ENCODE measurements at places on chromosomes 13 and 19.
A peak's percentile ranks its signal among the peaks of the same experiment; 100 is the strongest.

DNA sequence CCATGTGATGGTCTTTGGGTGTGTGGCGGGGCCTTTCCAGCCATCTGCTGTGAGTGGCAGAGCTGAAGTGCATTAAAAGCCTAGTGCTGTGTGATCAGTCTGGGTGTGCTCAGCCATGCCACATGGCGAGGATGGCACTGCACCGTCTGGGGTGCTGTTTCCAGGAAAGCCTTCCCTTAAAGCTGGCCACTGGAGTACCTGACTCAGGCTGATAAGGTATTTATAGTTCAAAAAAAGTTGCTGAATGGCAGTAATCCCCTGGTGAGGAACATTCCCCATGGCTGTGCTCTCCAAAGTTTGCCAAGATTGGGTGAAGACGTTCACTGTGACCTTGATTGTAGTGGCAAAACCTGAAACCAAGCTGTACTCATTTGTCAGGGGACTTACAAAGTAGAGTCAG lies 6.0 kb downstream of the GPI start:
- DNase-seq, result no peak

DNA sequence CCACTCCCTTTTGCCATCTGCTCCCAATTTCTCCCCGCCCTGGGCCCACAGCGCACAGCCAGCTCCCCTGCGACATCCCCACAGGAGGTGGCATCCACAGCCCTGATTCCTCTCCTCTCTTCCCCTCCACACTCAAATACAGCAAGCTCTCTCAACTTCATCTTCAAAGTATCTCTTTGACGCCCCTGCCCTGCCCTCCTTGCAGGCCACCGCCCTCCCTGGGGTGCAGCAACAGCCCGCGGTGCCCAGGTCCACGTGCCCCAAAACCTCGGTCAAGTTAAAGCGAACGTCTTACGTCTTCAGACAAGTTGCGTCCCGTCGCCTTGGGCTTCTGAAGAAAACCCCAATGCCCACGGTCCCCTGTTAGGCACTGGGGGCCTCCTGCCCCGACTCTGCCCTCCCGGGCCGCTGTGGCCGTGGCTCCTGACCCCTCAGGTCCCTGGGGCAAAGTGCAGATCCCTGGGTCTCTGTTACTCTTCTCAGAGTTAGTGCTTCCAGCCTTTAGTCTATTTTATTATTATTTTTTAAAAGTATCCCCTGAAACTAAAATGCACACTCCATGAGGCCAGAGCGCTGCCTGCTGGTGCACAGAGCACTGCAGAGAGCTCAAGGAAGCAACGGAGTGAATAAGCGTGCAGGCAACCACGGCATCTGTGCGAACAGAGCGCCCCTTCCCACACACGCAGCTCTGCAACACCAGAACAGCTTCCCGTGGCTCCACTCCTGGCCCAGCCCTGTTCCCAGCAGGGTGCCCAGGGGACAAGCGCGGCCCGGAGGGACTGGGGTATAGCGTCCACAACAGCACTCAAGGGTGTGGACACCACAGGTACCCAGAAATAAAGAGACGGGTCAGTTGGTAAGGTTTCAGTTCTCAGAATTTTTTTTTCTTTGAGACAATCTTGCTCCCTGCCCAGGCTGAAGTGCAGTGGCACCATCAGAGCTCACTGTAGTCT lies 26.4 kb downstream of the IL17D start:
- DNase-seq, result no peak

GRCh38 chr19:57099199-57099661 lies 20.6 kb upstream of the USP29 start:
- peak; percentile 82 for DNase-seq

DNA sequence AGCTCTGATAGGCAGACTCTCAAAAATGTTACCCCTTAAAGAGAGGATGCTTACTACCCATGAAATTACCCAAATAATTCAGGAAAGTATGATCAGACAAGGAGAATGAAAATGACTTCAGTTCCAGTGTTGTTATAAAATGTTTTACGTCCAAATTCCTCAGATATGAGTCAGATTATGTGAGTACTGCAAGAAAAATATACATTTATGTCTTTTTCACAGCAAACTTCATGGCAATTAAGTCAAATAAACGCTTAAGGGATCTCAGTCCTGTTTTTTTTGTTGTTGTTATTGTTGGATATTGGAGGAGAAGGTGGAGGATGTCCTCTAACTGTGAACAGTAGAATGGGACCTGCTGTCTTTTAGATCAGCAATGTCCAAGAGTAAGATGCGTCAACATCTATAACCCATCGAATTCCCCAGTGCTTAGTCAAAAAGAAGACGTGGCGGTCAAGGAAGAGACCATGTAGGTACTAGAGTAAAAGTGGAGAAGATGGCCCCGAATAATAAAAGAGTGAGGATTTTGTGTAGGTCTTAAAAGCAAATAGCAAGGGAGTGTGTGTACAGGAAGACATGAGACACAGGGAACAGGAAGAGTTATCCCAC lies 215.4 kb upstream of the IRS2 start:
- DNase-seq, result no peak

DNA sequence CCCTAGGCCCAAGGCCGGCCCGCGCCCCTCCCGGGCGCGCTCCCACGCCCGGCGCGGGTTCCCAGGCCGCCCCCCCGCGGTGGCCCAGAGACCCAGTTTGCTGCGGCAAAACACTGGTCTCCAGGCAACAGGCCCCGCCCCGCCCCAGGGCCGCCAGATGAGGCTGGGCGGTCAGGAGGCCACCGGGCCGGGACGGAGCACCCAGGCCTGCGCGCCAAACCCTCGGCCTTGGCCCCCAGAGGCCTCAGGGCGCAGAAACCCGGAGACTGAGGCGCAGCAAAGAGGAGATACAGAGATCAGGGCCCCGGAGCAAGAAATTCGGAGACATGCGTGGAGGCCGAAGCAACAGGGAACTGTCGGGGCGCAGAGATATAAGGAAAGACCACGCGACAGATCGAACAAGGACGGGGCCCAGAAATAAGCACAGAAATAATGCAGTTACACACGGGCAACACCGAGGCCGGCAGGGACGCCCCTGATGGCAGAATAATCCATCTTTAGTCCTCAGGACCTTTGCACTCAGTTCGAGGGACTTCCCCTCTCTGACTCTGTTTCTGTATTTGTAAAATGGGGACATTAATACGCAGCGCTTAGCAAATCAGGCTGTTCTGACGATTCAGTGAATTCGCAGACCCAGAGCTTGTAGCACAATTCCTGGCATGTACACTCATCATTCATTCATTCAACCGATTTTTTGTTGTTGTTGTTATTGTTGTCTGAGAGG lies 20.8 kb upstream of the ERCC1 start:
- peak; percentile 62 for DNase-seq

- no peak for DNase-seq
Measured at GRCh38 chr13:112444416-112445399, 68.6 kb downstream of the SPACA7 start.

DNA sequence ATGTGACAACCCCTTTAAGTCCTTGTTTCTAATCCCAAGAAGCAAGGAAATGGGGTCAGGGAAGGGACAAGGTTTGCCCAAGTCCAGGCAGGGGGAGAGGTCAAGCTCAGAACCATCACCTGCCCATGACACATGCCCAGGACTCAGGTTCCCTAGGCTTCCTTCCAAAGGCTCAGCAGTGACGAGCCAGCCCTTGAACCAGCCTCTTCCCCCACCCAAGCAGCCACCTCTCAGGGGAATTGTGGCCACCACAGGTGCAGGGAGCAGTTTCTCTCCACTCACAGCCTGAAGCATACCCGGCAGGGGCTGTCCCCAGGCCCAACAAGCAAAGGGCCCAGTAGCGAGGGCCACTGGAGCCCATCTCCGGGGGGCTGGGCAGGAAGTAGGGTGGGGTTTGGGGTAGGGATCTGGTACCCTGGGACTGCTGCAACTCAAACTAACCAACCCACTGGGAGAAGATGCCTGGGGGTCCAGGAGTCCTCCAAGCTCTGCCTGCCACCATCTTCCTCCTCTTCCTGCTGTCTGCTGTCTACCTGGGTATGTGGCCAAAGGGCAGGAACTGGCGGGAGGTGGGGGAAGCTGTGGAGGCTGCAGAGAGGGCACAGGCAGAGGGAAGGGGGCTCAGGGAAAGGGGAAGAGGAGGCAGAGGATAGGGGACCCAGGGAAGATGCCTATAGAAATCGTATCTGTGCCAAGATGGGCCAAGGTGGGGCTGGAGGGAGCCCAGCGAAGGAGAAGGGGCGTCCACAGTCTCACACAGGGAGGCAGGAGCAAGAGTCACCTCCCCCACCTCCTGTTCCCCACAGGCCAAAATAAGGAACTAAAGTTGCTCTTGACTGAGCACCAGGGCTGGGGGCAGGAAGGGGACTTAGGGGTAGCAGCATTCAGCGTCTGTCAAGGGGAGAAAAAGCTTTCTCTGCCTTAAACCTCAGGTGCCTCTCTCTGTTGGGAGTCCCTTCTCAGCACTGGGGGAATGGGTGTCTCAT lies at the start of gene CD79A:
CD79A (plus strand) TSS at position 433 of the 986 bp plus-strand sequence; CDS start at position 459, 26 bp downstream.
- DNase-seq, result no peak

GRCh38 chr19:54644056-54644455 lies 13.8 kb downstream of the LILRB1 start:
- DNase-seq, result no peak

DNA sequence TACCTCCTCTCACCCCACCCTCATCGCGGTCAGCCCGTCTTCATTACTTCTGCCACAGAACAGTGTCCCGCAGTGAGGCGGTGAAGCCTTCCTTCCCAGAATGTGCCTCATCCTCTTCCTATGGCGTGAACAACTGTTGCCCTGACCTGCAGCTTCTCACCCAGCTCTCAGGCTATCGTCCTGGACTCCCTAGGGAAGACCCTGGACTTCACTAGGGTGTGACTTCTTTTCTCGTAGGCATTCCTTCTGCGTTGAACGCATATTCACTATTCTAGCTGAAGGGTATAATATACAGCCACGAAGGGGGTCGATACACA lies 982 bp downstream of the ZNF865 start:
- no peak for DNase-seq

- peak; percentile 94 for DNase-seq
Measured at GRCh38 chr19:17496337-17496997, 15.0 kb upstream of the PGLS start.

DNA sequence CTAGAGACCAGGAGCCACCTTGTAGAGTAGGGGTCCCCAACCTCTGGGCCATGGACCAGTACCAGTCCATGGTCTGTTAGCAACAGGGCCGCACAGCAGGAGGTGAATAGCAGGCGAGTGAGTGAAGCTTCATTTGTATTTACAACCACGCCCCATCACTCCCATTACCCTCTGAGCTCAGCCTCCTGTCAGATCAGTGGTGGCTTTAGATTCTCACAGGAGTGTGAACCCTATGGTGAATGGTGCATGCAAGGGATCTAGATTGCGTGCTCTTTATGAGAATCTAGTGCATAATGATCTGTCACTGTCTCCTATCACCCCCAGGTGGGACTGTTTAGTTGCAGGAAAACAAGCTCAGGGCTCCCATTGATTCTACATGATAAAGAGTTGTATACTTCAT lies 303.6 kb downstream of the KCNRG start:
- no peak for DNase-seq

DNA sequence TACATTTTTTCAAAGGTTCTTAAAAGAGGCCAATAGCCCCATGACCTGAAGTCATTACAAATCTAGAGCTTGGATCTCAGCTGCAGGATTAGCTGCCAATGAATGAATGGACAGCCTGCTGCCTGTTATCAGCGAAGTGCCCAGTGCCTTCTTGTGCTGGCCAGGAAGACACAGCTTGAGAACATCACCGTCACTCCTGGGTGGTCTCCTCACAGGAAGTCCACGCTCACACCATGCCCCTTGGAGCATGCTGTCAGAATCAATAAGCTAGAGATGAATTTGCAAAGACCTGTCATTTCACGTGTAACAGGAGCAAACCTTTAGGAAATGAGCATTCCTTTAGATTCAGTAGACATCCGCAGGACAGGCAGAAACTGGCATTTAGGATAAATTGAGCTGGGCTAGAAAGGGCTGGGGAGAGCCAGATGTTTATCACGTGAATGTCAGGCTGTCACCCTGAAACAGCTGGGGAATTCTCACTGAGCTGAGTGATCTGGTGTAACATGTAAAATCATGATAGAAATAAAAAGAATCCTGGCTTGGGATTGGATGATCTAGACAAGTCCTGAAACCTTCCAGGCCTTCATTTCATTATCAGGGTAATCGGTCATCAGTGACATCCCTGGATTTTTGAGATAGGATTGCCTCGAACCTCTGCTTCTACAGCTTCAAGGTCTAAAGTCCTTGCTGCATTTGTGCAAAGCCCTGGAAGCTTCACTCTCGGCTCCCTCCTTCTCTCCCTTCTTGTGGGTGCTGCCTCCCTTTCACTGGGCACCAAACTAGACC lies 49.9 kb upstream of the MEDAG start:
- no peak for DNase-seq
